Hepatocyte (in vitro differentiated cells): ENCODE measurements at places on chromosomes 2 and 18. TPM values are rescaled to one million over a fixed set of nuclear protein-coding genes. Genes with fewer than 3 reads are reported as not detected.

The TXNDC2 gene
- total RNA-seq: 0.08 TPM in 1 of 2 replicates, not detected in the other

The REG3G gene
- total RNA-seq: 0.30 TPM in 1 of 2 replicates, not detected in the other

The CD8B2 gene
- 0.44 TPM in 1 of 2 replicates, not detected in the other for total RNA-seq

The ATOH8 gene
- total RNA-seq: 2.0 and 2.9 TPM in 2 replicates

The GRHL1 gene
- total RNA-seq: 10.0 and 10.9 TPM in 2 replicates

The AMER3 gene
- 1.00 and 1.4 TPM in 2 replicates for total RNA-seq

The RGPD3 gene
- total RNA-seq: 0.27 and 0.36 TPM in 2 replicates

GRCh38 chr2:28398101-28398834, 5.6 kb downstream of the FOSL2 start:
- H3K4me1 ChIP-seq: peaks cover 48% of the 10 kb centered on the region
- DNase-seq: no peak
- peak overlapping the region; percentile 27 for H3K4me3 ChIP-seq
- H3K27ac ChIP-seq: peak overlapping the region; percentile 100

DNA sequence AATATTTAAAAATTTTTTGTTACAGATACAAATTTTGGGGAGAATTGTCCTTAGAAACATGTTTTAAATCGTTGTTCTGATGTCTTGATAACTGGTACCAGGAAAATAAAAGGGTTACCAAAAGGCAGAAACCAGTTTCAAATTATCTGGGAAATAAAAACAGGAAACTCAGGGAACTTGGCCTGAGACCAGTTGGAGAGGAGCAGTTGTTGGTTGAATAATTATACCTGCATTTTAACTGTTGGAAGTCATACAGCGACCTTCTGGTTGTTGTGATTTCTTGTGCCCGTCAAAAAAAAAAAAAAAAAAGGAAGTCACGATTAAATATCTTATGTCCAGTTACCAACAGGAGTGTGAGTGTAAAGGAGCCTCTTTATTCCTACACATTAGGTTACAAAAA, 51.8 kb downstream of the CRIM1 start:
- H3K4me3 ChIP-seq: no peak overlapping the region
- no peaks in the 10 kb centered on the region for H3K36me3 ChIP-seq
- H3K4me1 ChIP-seq: no peaks in the 10 kb centered on the region
- no peak for DNase-seq
- no peaks in the 10 kb centered on the region for H3K27me3 ChIP-seq

GRCh38 chr18:10936176-10937053, 213.0 kb downstream of the PIEZO2 start:
- DNase-seq: no peak
- no peaks in the 10 kb centered on the region for H3K36me3 ChIP-seq
- H3K27ac ChIP-seq: no peak overlapping the region
- H3K4me3 ChIP-seq: no peak overlapping the region

GRCh38 chr2:234997389-234997788, 45.6 kb downstream of the SH3BP4 start:
- no peaks in the 10 kb centered on the region for H3K27me3 ChIP-seq
- no peak overlapping the region for H3K4me3 ChIP-seq
- peak overlapping the region; percentile 87 for H3K27ac ChIP-seq
- no peak for DNase-seq

DNA sequence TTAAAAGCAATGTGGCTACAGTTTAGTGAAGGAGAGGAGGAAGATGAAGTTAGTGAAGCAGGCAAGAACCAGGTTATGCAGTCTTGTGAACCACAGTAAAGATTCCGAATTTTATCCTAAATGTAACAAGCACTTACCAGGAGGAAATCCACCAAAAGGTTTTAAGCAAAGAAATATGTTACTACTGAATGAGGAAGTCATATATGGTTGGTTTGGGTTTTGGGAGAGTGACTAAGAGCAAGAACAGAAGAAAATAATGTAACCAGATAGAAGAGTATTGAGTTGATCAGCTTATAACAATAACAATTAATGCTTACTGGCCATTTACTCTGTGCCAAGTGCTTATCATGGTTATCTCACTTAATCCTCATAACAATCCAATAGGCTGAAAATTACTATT, 1.9 kb downstream of the USP37 start:
- H3K4me1 ChIP-seq: peaks cover 11% of the 10 kb centered on the region
- H3K27me3 ChIP-seq: no peaks in the 10 kb centered on the region
- H3K36me3 ChIP-seq: no peaks in the 10 kb centered on the region
- DNase-seq: no peak
- no peak overlapping the region for H3K27ac ChIP-seq

DNA sequence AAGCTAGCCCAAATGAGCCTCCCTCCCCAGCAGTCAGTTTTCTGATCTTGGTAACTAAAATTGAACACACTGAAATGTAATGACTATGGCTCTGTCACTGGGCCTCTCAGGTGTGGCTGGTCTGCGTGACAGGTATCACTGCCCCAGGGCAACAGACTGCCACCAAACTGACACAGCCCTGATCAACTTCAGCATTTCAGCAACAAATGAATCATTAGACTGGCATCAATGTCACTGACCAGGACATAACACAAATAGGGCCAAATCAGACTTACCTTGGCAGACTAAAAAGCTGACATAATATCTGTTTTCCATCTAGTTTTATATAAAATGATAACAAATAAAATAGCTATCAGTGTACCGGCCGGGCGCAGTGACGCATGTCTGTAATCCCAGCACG, 290.8 kb upstream of the CHAC2 start:
- no peak overlapping the region for H3K27ac ChIP-seq
- no peaks in the 10 kb centered on the region for H3K27me3 ChIP-seq
- no peak for DNase-seq
- H3K4me3 ChIP-seq: no peak overlapping the region

- no peaks in the 10 kb centered on the region for H3K27me3 ChIP-seq
- H3K4me1 ChIP-seq: peaks cover 10% of the 10 kb centered on the region
- no peak overlapping the region for H3K4me3 ChIP-seq
- DNase-seq: no peak
- no peaks in the 10 kb centered on the region for H3K36me3 ChIP-seq
Observed at GRCh38 chr2:23213196-23213595, 171.8 kb upstream of the KLHL29 start.

GRCh38 chr2:233343171-233343705, 11.1 kb upstream of the DGKD start:
- no peaks in the 10 kb centered on the region for H3K4me1 ChIP-seq
- no peak overlapping the region for H3K4me3 ChIP-seq
- no peak overlapping the region for H3K27ac ChIP-seq
- H3K27me3 ChIP-seq: no peaks in the 10 kb centered on the region

DNA sequence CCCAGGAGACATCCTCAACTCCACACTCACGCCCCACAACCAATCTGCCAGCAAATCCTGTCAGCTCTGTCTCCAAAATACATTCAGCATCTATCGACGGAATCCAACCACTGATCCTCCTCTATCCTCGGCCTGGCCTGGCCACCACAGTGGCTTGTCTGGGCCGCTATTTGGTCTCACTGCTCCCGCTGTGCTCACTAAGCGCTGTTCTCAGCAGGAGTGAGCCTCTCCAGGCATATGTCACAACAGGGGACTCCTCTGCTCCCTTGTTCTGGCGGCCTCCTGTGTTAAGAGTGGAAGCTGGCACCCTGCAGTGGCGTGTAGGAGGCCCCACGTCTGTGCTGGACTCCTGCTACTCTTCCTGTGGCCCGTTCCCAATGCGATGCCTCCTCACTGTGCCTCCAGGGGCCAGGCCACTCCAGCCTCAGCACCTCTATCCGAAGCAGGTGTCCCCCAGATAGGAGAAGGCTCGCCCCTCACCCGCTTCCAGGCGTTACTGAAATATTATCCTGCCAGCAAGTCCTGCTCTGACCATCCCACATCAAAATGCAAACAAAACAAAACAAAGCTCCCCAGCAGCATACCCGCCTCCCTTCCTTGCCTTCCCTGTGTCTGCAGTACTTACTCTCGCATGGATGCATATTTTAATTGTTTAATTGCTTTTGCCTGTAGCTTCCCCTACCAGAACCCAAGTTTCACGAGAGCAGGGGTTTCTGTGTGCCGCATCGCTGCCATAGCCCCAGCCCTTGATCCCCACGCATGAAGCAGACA, 39.9 kb downstream of the CENPO start:
- H3K27ac ChIP-seq: no peak overlapping the region
- H3K4me3 ChIP-seq: no peak overlapping the region
- no peaks in the 10 kb centered on the region for H3K4me1 ChIP-seq
- DNase-seq: no peak
- no peaks in the 10 kb centered on the region for H3K36me3 ChIP-seq
- H3K27me3 ChIP-seq: no peaks in the 10 kb centered on the region

DNA sequence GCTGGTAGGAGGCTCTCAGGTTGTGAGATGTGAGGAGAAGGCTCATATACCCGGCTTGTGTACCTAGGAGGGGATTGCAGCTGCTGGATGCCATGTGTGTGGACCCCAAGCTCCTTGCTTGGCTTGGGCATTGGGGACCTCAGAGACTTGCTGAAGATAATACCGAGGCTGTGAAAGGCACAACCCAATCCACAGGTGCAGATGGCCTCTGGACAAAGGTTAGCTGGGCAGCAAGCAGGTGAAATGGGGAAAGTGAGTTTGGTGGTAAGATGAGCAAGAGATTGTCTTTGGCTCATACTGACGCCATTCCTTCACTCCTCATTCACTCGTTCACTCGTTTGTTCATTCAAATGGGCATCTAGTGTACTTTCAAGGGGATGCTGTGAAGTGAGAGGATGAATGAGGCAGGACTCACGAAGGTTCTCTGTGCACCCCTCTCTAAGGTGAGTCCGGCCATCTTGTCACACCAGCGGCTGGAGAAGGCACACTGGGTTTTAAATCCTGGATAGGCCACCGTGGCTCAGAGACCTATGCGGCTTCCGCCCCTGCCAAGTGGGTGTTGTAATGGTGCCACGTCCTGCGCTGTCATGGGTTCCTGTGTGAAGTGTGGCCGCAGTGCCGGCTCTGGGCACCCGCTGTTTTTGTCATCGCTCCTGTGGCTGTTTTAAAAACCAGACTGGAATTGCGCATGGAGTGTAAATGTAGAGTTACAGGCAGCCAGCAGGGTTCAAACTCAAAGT, 13.7 kb downstream of the FBLN7 start:
- H3K4me1 ChIP-seq: no peaks in the 10 kb centered on the region
- no peaks in the 10 kb centered on the region for H3K27me3 ChIP-seq
- DNase-seq: no peak

DNA sequence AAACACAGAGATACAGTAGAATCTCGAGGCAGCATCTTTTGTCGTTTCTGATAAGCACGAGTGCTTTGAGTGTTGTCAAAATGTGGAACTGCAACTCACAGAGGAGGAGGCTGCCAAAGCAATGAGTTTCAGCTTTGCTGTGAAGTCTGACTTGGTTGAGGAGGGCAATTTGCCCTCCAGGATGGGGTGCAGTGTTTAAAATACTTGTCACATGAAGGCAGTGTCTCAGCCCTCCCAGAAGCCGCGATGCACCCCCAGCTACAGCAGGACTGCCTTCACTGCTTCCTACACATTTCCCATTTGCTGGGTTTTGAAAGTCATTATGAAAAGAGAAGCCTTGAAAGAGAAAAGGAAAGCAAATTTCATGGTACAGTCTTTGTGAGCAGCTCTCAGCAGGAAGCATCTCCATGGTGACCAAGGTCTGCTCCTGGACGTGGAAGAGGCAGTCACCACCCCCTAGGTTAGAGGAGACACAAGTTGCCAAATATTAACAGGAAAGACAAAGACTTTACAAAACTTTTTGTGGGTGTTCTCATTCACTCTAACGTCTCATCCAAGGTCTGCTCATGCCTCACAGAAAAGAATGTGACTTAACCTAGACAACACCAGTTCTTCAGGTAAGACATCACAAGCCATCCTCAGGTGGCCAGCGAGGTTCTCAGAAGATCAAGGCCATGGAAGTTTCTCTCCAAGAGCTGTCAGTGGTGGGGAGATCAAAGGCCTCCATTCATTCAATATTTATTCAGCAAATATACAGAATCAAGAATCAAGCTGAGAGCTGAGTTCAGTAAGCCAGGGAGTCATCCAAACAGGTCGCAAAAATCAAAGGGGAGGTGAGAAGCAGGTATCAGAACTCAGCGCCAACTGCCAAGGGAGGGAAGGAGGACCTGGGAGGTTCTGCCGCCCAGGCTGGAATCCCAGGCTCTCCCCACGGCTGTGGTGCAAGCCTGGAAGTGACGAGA, 476.0 kb downstream of the EIPR1 start:
- H3K4me1 ChIP-seq: no peaks in the 10 kb centered on the region
- no peak for DNase-seq
- H3K27ac ChIP-seq: no peak overlapping the region
- H3K27me3 ChIP-seq: no peaks in the 10 kb centered on the region

DNA sequence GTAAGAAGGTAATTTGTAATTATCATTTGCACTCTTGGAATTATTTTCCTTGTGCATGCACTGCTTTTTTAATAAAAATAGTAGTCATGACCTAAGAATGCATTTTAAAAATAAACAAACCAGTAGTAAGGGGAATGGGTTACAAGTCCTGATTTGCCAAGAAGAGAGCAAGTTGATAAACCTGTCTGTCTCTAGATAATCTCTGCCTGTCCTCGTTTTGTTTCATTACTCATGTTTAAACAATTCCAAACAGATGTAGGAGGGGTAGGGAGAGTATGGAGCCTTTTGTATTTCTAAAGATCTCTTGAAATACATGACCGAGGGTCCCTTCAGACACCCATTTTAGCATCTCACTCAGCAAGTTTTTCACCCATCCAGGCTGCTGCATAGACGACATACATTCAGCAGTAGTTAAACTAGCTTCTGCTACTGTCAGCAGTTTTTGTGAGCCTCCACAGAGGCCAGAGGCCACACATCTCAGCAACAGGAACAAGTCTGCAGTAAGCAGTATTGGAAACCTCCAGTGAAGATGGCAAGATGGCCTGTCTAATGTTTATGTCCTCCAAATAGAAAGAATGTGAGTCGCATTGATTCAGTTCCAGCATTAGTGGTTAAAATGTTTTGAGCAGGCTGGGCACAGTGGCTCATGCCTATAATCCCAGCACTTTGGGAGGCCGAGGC, 2.3 kb upstream of the EXOC6B start:
- H3K4me1 ChIP-seq: peaks cover 9% of the 10 kb centered on the region
- H3K36me3 ChIP-seq: no peaks in the 10 kb centered on the region
- no peak overlapping the region for H3K4me3 ChIP-seq
- peak overlapping the region; percentile 80 for H3K27ac ChIP-seq
- peak; percentile 23 for DNase-seq

- no peak overlapping the region for H3K4me3 ChIP-seq
- H3K36me3 ChIP-seq: no peaks in the 10 kb centered on the region
- H3K27me3 ChIP-seq: no peaks in the 10 kb centered on the region
- no peaks in the 10 kb centered on the region for H3K4me1 ChIP-seq
- no peak for DNase-seq
Observed at GRCh38 chr18:36372903-36373311, 75.4 kb downstream of the FHOD3 start.

- H3K36me3 ChIP-seq: no peaks in the 10 kb centered on the region
- H3K4me1 ChIP-seq: peaks cover 34% of the 10 kb centered on the region
- no peaks in the 10 kb centered on the region for H3K27me3 ChIP-seq
- no peak overlapping the region for H3K4me3 ChIP-seq
- no peak for DNase-seq
Observed at GRCh38 chr2:101756266-101756665, 58.8 kb downstream of the MAP4K4 start.

- no peak overlapping the region for H3K27ac ChIP-seq
- H3K27me3 ChIP-seq: no peaks in the 10 kb centered on the region
- H3K36me3 ChIP-seq: no peaks in the 10 kb centered on the region
- DNase-seq: no peak
- H3K4me3 ChIP-seq: no peak overlapping the region
Observed at GRCh38 chr2:40169430-40169829, 282.5 kb downstream of the SLC8A1 start.

- H3K27ac ChIP-seq: no peak overlapping the region
- H3K27me3 ChIP-seq: no peaks in the 10 kb centered on the region
- peaks cover 5% of the 10 kb centered on the region for H3K4me1 ChIP-seq
- no peak for DNase-seq
- no peak overlapping the region for H3K4me3 ChIP-seq
Observed at GRCh38 chr2:25198576-25198975, 30.2 kb upstream of the POMC start.
